Vagina (tissue), 2 donors: ENCODE measurements at places on chromosomes 1 and 21.

DNA sequence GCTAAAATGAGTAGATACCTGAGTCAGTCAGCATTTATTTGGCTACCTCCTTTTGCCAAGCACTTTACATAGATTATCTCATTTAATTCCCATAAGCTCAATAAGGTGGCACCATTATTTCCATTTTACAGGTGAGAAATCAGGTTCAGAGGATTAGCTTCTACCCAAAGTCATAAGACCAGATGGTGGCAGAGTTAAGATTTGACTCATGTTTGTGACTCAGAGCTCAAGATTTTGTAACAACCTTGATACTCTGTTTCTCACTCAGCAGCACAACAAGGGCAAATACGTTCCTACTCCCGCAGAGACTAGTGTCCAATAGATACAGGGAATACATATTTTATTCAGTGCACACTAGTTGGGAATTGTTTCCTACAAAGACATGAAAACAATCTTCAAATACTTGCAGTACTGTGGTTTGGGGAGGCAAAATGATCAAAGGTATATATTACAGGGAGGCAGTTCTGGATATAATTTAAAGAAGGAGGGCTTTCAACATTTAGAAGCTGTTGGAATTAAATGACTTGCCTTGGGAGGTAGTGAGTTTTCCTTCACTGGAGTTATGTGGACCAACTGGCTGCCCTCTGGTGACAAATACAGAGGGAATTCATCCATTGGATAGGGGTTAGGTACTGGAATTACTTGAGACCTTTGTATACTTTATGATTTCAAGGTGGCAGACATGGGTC lies 3.6 kb downstream of the LEPR start:
- DNase-seq = no peak

DNA sequence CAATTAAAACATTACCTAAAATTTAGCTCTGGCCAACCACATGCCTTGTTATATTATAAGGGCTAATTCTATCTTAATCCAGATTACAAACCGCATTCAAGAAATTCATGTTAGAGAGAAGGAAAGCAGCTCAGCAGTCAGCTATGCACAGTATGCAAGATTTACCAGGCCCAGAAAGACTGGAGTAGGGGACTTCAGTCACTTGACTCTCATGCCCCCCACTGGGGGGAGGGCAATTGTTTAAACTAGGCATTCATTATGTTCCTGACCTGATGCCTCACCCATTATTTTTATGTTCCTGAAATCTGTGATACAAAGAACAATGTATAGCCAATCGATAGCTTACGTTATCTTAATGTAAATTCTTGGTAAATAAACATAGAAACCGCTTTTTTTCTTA lies 96.9 kb downstream of the ZNF644 start:
- DNase-seq = no peak

GRCh38 chr1:117068580-117068979 lies 8.5 kb downstream of the TTF2 start:
- DNase-seq = no peak

GRCh38 chr1:182256931-182257330 lies 134.7 kb downstream of the GLUL start:
- DNase-seq = no peak

DNA sequence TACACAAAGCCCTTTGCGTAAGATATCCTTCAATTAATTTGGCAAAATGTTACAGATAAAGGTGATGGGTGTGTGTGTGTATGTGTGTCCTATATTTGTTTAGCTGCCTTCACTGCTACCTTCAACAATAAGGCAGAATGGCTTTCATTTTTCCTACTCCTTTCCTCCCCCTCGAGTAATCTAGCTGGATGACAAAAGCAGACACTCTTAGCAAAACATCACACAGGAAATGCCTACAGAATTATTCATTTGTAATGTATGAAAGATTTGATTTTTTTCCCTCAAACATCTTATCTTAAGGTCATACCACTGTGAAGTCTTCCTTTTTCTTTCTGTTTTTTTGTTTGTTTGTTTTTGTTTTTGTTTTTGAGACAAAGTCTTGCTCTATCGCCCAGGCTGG lies 10.6 kb downstream of the PTPN22 start:
- DNase-seq = no peak

- DNase-seq = no peak
Observed at GRCh38 chr1:12525311-12526181, 92.5 kb downstream of the DHRS3 start.

DNA sequence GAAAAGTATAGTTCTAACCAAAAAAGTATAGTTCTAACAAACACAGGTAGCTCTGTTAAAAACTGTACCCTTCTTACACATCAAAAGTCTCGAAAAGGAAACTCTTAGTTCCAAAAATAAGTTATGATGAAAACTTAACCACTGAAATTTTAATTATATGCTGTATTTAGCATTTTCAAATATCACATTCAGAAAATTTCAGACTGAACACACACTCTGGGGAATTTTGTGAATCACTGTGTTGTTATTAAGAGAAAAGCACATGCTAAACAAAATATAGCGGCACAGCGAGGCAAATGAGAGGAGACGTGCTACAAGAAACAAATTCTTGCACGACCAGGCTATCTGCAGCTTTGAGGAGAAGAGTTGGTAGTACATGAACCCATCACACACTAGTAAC lies 30.4 kb downstream of the VAV3 start:
- DNase-seq = no peak

DNA sequence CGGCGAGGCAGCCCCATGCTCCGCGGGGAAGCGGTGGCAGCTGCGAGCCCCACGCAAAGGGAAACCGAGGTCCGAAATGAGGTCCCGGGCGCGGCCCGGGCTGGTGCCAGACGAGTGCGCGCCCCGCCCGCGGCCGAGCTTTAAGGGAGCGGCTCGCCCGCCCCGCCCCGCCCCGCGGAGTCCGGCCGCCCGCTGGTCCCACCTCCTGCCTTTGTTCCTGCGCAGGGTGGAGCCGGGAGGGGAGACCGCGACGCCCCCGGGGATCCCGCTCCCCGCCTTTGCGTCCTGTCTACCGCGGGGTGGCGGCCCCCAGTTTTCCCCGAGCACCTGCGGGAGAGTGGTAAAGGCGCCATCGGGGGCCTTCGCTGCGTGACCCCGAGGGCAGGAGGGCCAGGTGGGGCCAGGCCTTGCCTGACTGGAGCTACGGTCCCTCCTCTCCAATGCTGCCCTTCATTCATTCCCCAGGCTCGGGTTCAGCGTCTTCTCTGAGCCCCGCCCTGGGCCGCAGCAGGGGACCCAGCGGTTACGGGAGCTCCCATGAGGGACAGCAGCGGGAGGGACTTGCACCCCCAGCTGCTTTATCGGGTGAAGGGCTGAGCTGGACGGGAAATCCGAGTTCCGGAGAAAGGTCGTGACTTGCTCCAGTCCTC lies at the start of gene HES2:
Gene HES2, minus strand, starts transcription at position 116 of the 650 bp plus-strand sequence. Its CDS starts 99 bp downstream, at position 17.
- DNase-seq = no peak

DNA sequence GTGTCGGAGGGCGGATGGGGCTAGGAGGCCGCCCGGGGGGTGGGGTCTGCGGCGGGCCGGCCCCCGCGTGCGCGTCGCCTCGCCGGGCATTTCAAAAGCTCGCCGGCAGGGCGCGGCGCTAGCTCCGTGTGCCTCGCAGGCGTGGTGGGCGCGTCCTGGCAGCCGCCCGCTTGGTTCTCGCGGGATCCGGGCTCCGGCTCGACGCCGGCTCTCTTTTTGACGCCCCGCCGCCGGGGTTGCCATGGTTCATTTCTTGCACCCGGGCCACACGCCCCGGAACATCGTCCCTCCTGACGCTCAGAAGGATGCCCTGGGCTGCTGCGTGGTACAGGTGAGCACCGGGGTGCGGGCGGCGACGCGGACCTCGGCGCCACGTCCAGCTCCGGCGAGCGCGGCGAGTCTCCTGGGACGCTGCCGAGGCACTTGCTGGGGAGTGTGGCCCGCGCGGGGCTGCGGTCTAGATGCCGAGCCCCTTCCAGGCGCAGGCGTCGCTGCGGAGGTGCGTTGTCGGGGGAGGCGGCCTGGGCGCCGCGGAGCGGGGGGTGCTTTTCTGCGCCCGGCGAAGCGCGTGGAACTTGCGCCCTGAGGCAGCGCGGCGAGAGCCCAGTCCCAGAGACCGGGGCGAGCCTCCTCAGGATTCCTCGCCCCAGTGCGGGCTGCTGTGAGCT lies at the start of gene ZYG11A:
Gene ZYG11A, plus strand, starts transcription at position 118 of the 668 bp plus-strand sequence. Its CDS starts 124 bp downstream, at position 242.
- no peak for DNase-seq

DNA sequence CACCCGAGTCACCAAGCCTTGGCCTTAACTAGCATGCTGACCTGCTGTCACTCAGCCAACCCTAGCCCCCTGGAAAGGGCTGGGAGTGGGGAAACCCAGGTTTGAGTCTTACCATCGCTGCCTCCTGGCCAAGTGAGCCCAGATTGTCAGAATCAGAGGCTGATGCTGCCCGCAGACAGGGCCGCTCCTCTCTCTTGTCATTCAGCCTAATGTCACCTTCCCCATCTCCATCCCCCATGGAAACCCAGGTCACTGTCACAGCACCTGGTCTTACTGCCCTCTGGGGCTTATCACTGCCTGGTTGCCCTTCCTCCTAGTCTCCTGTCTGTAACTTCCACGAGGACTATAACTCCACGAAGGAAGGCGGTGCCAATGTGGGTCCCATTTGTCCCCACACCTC lies 53.6 kb upstream of the CASZ1 start:
- no peak for DNase-seq

DNA sequence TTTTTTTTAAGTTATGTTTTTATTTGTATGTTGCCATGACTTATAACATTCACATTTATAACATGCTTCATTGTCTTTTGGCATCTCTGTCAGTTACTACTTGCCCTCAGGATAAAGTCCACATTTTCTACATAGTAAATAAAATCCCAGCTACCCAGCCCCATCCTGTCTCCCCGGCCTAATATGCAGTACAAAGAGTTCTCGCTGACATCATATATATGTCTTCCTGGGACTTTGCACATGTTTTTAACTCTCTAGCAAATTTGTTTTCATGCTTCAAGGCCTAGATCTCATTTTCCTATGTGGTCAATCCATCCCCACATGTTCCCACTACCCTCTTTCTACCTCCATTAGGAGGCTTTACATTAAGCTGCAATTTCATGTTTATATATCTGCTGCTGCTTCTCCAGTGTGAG lies 33.0 kb upstream of the IVNS1ABP start:
- no peak for DNase-seq

DNA sequence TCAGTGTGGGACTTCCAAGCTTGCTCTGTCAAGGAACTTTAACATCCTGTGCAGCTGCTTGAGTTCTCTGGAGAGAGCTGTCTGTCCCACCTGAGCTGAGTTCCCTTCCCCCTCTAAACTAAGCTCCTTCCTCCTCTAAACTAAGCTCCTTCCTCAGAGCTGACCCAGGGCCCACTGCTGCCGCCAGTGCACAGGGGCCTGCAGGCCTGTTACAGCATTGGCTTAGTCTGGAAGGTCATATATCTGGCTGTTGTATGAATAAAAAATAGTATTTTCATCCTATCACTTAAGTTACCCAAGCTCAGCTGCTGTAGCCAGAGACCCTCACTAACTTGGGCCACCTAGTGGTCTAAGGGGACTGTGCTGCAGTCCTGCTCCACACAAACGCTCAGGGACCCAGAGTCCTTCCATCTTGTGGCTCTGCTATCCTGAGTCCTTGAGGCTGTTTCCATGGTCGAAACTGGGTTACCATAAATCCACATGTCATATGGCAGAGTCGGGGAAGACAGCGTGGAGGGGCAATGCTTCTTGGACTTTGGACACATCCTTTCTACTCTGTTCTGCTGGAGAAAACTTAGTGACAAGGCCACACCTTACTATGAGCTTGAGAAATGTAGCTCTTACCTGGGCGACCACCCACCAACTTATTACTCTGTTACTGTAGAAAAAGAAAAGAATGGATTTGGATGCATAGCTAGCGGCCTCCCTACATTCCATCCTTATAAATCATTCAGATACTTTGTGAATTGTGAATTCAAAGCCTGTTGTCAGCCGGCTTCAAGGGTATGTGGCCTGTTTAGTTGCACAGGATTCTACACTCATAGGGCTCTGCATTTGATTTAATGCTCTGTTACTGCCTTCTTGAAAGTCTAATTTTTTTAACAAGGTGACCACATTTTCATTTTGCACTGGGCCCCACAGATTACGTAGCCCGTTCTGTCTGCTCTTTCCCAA lies 71.4 kb upstream of the GCLM start:
- no peak for DNase-seq

DNA sequence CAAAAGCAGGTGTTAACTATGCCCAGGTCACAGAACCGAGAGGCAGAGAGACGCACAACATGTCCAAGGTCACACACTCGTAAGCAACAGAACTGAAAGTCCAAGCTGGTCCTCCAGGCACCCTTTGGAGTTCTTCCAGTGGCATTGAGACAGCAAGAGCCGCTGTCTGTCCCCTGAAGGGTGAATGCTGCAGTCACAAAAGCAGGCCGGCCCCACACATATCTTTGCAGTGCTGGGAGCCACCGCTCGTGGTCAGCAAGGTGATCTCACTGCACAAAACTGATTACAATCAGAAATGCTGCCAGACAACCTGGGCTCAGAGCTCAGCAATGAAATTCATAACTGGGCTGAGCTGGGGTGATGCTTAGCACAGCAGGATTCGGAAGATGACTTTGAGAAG lies 47.4 kb upstream of the RAB4A start:
- peak; percentile 74 for DNase-seq

DNA sequence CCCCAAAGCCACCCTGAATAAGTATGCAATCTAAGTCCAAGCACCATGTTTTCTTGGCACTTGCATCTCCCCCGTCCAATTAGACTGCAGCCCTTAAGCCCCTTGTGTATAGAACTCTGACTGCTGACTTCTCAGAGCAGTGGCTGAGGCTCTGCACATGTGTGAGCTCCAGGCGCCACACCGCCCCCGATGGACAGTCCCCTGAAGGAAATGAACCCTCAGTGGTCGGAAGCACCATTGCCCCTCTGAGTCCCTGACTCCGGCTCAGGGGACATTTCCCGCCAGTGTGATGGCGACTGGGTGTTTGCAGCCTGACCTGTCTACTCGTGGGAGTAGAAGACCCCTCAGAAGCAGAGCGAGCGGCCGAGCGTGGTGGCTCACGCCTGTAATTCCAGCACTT lies 37.2 kb upstream of the SCCPDH start:
- no peak for DNase-seq

- DNase-seq = no peak
Observed at GRCh38 chr21:37547615-37548200, 181.1 kb downstream of the DYRK1A start.

DNA sequence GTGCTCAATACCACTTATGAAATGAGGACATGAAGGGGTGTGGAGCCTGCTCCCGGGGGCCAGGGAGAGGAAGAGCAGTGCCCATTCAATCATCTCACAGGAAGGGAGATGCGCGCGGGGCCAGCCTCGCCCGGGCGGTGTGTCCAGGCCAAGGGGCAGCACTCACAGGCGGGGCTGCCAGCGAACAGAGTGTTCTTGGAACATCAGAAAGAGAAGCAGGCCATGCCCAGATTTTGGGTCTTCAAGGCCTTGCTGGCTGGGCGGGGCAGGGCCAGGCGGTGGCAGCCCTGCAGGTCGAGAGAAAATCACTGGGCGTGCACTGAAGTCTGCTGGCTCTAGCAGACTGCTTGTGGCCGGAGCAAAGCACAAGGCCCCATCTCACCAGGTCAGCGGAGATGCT lies 168.6 kb downstream of the PRDM16 start:
- no peak for DNase-seq

- DNase-seq = no peak
Observed at GRCh38 chr1:57377339-57378139, 46.3 kb downstream of the DAB1 start.

GRCh38 chr1:27496604-27497155 lies 6.7 kb upstream of the WASF2 start:
- no peak for DNase-seq
